HepG2 (cell line): ENCODE measurements at places on chromosomes 1 and 21. TPM values are rescaled to one million over a fixed set of nuclear protein-coding genes. Genes with fewer than 3 reads are reported as not detected.
A peak's percentile ranks its signal among the peaks of the same experiment; 100 is the strongest.

DNA sequence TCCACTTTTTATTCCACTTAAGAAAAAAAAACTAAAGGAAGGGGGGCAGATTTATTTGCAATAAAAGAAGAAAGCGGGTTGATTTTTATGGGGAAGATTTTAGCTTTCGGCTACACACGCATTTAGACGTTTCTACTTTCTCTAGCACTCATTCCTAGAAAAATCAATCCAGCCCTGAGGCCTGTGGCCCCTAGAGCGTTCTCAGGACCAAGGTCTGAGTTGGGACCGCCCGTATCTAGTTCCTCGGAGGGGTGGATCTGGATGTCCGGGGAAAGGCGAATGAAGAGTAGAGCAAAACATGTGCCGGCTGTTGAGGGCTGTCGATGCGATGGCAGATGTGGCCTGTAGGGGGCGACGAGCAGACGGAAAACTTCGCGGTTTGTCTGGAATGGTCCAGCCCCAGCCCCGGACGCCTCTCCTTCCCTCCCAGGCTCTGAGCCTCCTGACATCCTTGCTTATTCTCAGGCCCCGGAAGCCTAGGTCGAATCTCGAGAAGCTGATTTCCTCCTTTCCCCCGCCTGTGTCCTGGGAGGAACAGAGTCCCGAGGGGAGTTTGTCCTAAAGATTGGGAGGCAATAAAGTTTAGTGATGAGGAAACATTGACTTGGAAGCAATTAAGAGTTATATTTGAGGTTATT lies 5.2 kb downstream of the FOXD3 start:
- H3K36me3 ChIP-seq = no peaks in the 10 kb centered on the region
- peaks cover 6% of the 10 kb centered on the region for H3K27me3 ChIP-seq
- peaks cover 22% of the 10 kb centered on the region for H3K4me1 ChIP-seq

The PLEKHO1 gene
- total RNA-seq = 9.0 and 10.1 TPM in 2 replicates

GRCh38 chr1:227920426-227920825 lies 27.3 kb downstream of the WNT9A start:
- no peaks in the 10 kb centered on the region for H3K4me1 ChIP-seq
- H3K27ac ChIP-seq = no peak overlapping the region
- H3K36me3 ChIP-seq = no peaks in the 10 kb centered on the region
- peaks cover 16% of the 10 kb centered on the region for H3K27me3 ChIP-seq
- DNase-seq = no peak

The TINAGL1 gene
- 10.5 and 24.7 TPM in 2 replicates for total RNA-seq

GRCh38 chr1:6180707-6181311 lies 688 bp upstream of the CHD5 start:
- peaks cover 5% of the 10 kb centered on the region; the same call in 1 of the 2 replicates for H3K4me1 ChIP-seq
- no peak overlapping the region for H3K27ac ChIP-seq
- no peak for DNase-seq
- H3K27me3 ChIP-seq = peaks cover 4% of the 10 kb centered on the region

The RER1 gene
- total RNA-seq = 83.9 and 128 TPM in 2 replicates

DNA sequence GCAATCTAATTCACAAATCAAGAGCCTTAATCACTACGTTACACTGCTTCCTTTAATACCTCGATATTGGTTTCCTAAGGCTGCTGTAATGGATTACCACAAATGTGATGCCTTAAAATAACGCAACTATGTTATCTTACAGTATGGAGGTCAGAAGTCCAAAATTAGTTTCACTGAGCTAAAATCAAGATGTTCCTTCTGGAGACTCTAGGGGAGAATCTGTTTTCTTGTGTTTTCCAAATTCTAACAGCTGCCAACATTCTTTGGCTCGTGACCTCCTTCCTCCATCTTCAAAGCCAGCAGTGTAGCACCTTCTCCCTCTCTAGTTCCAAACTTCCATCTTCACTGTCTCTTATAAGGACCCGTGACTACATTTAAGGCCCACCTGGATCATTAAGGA lies 335.0 kb upstream of the NFIA start:
- H3K4me1 ChIP-seq = no peaks in the 10 kb centered on the region
- no peak overlapping the region for H3K27ac ChIP-seq
- H3K4me3 ChIP-seq = no peak overlapping the region
- no peak for DNase-seq

GRCh38 chr1:11132563-11133293 lies 33.1 kb upstream of the EXOSC10 start:
- no peaks in the 10 kb centered on the region for H3K4me1 ChIP-seq
- no peak overlapping the region for H3K4me3 ChIP-seq
- no peaks in the 10 kb centered on the region for H3K27me3 ChIP-seq
- H3K27ac ChIP-seq = no peak overlapping the region
- no peak for DNase-seq
- H3K36me3 ChIP-seq = peaks cover 11% of the 10 kb centered on the region

The LENEP gene
- total RNA-seq = 0.29 TPM in 1 of 2 replicates, not detected in the other

The PROK1 gene
- total RNA-seq = not detected in 2 replicates

DNA sequence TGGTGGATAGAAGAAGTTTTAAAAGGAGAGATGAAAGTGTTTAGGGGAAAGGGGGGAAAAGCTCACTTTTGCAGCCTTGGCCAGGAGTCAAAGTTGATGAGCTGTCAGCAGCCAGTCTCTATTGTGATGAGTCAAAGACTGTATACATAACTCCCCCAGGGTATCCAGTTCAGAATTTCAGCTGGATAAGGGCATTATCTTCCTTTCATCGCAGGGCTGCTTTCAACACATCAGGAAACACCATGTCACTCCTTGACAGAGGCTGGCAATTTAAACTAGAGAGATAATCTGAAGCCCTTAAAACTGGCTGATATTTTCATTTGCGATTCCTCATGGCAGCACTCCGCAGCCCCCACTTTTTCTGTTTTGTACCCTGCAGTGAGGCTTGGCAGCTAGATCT lies 328.5 kb downstream of the TBX15 start:
- H3K27me3 ChIP-seq = no peaks in the 10 kb centered on the region
- DNase-seq = no peak
- no peaks in the 10 kb centered on the region for H3K36me3 ChIP-seq
- no peak overlapping the region for H3K27ac ChIP-seq

- H3K4me1 ChIP-seq = peaks cover 37% of the 10 kb centered on the region
- H3K27ac ChIP-seq = peak overlapping the region; percentile 77
- peak; percentile 39 for DNase-seq
- no peaks in the 10 kb centered on the region for H3K36me3 ChIP-seq
Measured at GRCh38 chr1:147669469-147670318, 630 bp downstream of the ACP6 start.

- H3K27ac ChIP-seq = no peak overlapping the region
- H3K4me1 ChIP-seq = no peaks in the 10 kb centered on the region
- H3K36me3 ChIP-seq = no peaks in the 10 kb centered on the region
- no peak for DNase-seq
Measured at GRCh38 chr21:19490481-19490880, 1086.9 kb upstream of the TMPRSS15 start.

DNA sequence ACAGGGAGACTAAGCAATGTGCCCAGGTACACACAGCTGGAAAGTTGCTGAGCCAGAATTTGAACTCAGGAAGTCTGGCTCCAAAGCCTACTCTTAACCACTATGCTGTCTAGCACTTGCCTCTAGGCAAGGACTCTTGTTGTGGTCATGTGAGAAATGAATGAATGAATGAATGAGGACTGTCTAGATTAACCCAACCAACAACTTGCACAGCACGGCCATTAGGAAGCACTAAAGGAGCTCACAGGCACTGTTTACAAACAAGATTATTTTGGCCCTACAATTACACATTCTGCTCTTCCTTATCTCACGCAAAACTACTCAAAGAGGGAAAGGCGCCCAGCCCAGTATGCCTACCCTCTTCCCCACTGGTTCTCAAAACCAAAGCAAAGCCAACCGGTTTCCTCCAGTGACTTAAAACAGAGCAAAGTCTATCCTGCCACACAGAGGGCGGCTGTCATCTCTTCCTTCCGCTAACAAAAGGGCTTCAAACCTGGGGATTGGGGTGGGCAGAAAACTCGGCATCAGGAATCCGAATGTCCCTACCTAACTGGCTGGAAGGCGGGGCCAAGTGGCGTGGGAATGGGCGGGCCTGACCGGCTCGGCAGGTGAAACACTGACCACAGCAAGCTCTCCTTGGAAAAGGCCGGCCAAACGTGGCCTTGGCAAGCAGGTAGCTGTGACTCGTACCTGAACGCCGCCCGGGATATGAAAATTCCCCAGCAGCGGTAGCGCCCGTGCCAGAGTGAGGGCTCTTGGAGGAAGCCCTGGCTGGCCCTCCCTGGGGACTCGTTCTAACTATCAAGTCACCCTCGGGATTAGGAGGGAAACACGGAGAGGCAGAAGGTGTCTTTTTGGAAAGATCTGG lies 948 bp downstream of the STK40 start:
- peak overlapping the region; percentile 97 for H3K27ac ChIP-seq
- no peaks in the 10 kb centered on the region for H3K27me3 ChIP-seq
- peaks cover 68% of the 10 kb centered on the region for H3K4me1 ChIP-seq

GRCh38 chr1:223276029-223276428 lies 87.9 kb downstream of the SUSD4 start:
- H3K27me3 ChIP-seq = no peaks in the 10 kb centered on the region; the same call in 1 of the 2 replicates
- H3K4me1 ChIP-seq = no peaks in the 10 kb centered on the region
- no peaks in the 10 kb centered on the region for H3K36me3 ChIP-seq
- H3K27ac ChIP-seq = no peak overlapping the region
- H3K4me3 ChIP-seq = no peak overlapping the region
- DNase-seq = no peak

GRCh38 chr1:55232448-55233144 lies 17.4 kb upstream of the USP24 start:
- no peak for DNase-seq
- no peaks in the 10 kb centered on the region for H3K36me3 ChIP-seq
- H3K4me3 ChIP-seq = peak overlapping the region; percentile 44
- H3K4me1 ChIP-seq = peaks cover 31% of the 10 kb centered on the region
- no peak overlapping the region for H3K27ac ChIP-seq
- H3K27me3 ChIP-seq = no peaks in the 10 kb centered on the region

The TOE1 gene
- total RNA-seq = 17.4 and 19.0 TPM in 2 replicates
